Stimulated activated CD8-positive, alpha-beta memory T cell treated with anti-CD3 and anti-CD28 coated beads, Interleukin-2, amount 100 ng/mL, for 1 hour (primary cell): ENCODE measurements at places on chromosomes 5 and 9.

GRCh38 chr9:91223000-91223399, 138.7 kb downstream of the AUH start:
- no peak for DNase-seq

- DNase-seq: no peak
Observed at GRCh38 chr5:134370311-134370870, 978 bp upstream of the UBE2B start.

GRCh38 chr5:84237126-84237525, 147.6 kb downstream of the EDIL3 start:
- DNase-seq: no peak

DNA sequence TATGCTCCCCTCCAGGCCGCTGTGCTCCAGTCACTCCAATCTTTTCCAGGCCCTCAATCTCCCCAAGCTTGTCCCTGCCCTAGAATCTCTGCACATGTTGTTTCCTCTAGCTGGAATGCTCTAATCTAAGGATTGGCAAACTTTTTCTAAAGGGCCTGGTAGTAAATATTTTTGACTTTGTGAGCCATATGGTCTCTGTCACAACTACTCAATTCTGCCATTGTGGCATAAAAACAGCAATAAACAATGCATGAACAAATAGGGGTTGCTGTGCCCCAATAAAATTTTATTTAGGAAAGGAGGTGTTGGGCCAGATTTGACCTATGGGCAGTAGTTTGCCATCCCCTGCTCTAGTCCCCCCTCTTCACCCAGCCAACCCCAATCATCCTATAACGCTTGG, 150.5 kb upstream of the LRRTM2 start:
- DNase-seq: no peak

DNA sequence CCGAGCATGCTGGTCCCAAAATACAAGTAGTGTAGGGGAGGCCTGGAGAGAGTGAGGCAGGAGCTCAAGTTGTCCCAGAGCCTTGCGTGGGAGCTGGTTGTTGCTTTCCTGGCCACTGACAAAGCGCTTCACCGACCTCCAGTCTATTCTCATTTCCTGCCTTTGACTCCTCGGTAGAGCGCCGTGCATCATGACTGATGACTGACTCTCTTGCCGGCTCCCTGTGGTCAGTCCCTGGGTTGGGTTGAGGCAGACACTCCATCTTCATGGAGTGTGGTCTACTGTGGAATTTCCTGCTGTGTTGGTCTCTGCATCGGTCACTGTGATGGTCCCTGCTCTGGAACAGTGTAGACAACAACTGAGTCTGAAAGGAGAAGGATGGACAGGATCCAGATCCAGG, 175.1 kb upstream of the S1PR3 start:
- DNase-seq: no peak

DNA sequence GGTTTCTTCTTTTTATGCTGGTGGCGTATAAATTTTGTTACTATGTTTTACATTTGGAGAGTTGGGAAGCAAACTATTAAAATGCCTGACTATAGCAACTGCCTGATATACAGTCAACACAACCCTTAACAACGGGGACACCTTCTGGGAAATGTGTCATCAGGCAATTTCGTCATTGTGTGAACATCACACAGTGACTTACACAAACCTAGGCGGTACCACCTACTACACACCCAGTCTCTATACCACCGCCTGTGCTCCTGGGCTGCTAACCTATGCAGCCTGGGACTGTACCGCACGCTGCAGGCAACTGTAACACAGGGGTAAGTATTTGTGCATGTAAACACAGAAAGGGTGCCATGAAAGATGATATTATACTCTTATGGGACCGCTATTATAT, 1.3 kb upstream of the CDHR2 start:
- no peak for DNase-seq

GRCh38 chr5:141760193-141760592, 78.2 kb upstream of the ARAP3 start:
- DNase-seq: no peak

DNA sequence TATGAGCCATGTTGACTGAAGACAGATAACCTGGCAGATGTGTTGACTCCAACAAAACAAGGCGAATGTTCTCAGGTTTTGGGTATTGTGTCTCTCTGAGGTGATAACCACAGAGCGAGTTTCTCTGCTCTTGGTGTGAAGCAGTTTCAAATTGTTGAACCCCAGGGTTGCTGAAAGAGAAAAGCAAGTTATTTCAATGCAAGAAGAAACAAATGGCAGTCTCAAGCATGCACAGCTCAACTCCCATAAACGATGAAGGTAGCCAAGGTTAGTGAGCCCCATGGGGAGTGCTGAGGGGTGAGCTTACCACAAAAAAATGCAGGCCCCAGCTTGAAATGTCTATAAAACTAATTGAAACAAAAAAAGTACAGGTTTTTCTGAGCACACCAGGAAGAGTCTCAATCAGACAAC, 220.8 kb upstream of the DAPK1 start:
- DNase-seq: no peak

GRCh38 chr5:179294891-179295777, 50.1 kb downstream of the ADAMTS2 start:
- no peak for DNase-seq

DNA sequence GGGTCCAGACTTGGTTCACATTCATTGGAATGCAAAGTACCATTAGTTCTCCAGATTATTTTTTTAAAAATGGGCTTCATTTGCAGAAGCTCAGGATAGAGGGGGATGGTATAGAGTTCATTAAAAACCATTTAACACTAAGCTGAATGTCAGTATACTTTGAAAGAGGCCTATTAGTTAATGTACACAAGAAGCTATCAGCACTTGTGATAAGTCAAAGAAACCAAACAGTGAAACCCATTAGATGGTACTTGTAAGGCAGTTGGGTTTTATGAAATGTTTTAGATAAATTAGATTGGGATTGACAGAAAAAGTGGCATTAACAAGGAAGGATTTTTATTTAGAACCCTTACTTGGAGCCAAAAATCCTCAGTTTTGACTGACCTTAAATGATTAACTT, 229.2 kb upstream of the MPDZ start:
- no peak for DNase-seq
